Stimulated activated CD8-positive, alpha-beta memory T cell treated with anti-CD3 and anti-CD28 coated beads, Interleukin-4, amount 100 ng/mL, for 4 hours (primary cell): ENCODE measurements at places on chromosomes 4 and X.

GRCh38 chr4:90306810-90307209 lies 179.6 kb downstream of the CCSER1 start:
- DNase-seq: no peak

- DNase-seq: no peak
These were observed 8.2 kb downstream of the MSANTD1 start for GRCh38 chr4:3257103-3257555.

DNA sequence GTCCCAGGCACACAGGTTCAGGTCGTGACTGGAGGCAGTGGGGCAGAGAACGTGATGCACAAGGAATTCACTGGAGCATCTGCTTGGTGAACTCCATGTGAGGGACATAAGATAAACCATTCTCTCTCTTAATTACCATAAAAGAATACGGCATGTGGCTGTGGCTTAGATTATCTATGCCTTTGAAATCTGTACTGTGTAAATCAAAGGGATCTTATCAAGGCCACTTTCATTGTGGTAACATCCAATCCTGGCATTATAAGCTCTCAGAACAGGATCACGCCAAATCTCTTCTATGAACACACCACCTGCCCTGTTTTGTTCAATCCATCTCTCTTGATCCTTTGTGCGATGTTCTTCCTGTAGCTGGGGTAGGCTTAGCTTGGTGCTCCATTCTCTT lies 192.3 kb downstream of the SPATA18 start:
- DNase-seq: no peak

- no peak for DNase-seq
These were observed 11.1 kb downstream of the CNGA2 start for GRCh38 chrX:151745651-151746050.

- no peak for DNase-seq
These were observed 379.6 kb downstream of the IL15 start for GRCh38 chr4:142016031-142016430.

- DNase-seq: no peak
These were observed 22.8 kb upstream of the PPP2R2C start for GRCh38 chr4:6495296-6495590.

DNA sequence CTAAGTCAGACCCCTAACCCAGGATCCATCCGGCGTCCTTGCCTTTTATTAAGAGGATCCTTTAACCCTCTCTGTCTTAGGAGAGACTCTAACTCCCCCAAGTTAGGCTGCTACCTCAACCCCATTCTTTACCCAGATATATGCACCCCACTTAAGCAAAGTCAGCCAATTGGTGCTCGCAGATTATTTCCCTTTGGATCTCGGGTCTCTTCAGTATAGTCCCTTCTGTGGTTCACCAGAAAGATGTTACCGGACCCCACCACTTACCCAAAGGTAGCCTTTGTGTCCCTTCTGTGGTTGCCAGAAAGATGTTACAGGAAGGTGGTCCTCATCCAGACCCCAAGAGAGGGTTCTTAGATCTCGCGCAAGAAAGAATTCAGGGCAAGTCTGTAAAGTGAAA lies 212.9 kb upstream of the GRID2 start:
- no peak for DNase-seq

- no peak for DNase-seq
These were observed 21.8 kb upstream of the TNIP3 start for GRCh38 chr4:121185960-121186359.

DNA sequence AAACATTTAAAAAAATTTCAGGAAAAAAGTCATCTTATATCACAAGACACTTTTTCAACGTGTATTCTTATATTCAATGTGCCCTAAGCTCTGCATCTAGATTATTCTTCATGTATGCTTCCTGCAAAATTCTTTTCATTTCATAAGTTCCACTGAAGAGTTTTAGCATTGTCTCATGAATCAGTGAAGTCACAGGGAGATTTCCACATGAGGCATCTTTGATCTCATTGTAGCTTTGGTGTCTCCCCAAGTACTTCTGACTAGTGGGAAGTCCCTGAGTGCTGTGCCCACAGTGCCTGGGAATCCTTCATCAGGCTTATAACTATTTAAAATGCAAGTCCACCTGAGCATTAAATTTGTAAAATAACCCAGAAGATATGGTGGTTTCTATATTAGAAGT lies 123.8 kb downstream of the MAD2L1 start:
- DNase-seq: no peak
